ENCODE measurements at places on chromosomes 7 and 10.

DNA sequence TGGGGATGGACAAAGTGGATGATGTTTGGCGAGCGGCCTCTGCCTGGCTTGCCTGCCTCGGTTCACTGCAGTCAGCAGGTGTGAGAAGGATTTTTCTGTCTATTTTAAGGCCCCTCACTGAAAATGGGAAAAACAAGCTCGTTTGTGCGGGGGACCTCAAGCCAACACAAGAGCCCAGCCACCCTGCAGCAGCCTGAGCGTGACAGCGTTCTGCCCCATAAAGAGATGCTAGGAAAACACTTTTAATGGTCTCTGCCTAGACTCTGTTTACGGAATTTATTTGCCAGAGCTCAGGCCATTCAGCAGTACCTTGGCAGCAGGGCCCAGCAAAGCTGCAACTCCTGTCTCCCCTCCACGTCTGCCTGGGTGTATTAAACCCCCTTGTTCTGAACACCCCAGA lies 131.7 kb downstream of the GRK5 start:
- DNase-seq, result no peak

GRCh38 chr7:158819571-158820203 lies 9.6 kb downstream of the ESYT2 start:
- no peak for DNase-seq

GRCh38 chr10:132058111-132058745 lies 7.5 kb upstream of the JAKMIP3 start:
- DNase-seq, result no peak

- no peak for DNase-seq
Observed at GRCh38 chr7:70678621-70679251, 453.2 kb upstream of the GALNT17 start.

GRCh38 chr7:122256046-122256445 lies 48.5 kb downstream of the FEZF1 start:
- no peak for DNase-seq

DNA sequence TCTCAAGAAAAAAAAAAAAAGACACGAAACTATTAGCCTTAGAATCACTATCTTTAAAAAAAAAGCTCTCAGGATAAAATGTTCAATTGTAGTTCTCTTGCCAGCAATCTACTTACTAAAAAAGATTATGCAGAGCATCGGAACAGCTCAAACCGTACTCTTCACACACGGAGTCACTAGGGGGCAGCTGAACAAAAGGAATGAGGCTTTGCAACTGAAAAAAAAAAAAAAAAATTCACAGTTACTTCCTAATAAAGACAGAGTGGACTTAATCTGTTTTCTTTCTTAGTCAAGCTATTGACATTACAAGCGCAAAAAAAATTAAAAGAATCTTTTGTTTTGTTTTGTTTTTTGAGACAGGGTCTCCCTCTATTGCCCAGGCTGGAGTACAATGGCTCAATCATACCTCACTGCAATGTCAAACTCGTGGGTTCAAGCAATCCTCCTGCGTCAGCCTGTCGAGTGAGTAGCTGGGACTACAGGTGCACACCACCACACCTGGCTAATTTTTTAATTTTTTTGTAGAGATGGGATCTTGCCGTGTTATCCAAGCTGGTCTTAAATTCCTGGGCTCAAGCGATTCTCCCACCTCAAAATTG lies 11.5 kb downstream of the PMS2 start:
- DNase-seq, result peak; percentile 21

DNA sequence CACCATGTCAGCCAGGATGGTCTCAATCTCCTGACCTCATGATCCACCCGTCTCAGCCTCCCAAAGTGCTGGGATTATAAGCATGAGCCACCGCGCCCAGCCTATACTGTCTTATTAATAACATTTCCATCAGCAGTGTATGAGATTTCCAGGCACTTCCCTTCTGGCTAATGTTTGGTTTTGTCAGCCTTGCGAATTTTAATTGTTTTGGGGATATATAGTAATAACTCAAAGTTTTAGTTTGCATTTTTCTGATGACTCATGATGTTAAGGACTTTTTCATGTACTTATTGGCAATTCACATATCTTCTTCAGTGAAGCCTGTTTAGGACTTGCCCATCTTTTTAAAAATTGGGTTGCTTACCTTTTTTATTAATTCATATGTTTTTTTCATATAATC lies 76.0 kb downstream of the TMEM270 start:
- no peak for DNase-seq

GRCh38 chr7:37701769-37702168 lies 18.2 kb downstream of the GPR141 start:
- DNase-seq, result no peak

- DNase-seq, result no peak
Observed at GRCh38 chr10:130742941-130743675, 568.4 kb downstream of the TCERG1L start.

GRCh38 chr7:73810998-73811360 lies 19.8 kb upstream of the CLDN4 start:
- no peak for DNase-seq

- no peak for DNase-seq
Observed at GRCh38 chr7:141045842-141046620, 27.8 kb upstream of the TMEM178B start.

DNA sequence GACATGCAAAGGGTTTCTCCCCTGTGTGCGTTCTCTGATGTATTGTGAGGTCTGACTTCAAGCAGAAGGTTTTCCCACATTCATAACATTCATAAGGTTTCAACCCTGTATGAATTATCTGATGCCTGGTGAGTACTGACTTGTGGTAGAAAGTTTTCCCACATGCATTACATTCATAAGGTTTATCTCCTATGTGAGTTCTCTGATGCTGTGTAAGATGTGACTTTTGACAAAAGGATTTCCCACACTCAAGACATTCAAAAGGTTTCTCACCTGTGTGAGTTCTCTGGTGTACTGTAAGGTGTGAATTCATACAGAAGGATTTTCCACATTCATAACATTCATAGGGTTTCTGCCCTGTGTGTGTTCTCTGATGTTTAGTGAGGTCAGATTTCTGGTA lies 45.1 kb downstream of the ZNF33B start:
- DNase-seq, result no peak

- DNase-seq, result no peak
Observed at GRCh38 chr7:155192961-155193640, 104.6 kb upstream of the INSIG1 start.

DNA sequence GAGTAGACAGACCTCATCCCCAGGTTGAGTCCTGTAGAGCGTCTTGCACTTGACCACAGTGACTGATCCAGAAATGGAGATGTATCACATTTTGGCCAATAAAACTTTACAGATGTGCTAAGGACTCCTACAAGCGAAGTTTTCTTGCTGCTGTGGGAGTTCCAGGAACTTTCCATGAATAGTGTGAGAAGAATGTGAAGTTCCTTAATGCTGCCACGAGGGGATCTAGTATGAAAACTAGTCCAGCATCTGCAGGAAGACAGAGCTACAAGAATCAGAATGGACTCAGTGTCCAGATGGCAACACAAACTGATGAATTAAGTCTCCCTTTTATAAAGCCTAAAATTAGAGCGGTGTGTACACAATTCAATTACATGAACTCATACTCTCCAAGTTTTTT lies 14.8 kb upstream of the LSM8 start:
- DNase-seq, result no peak

DNA sequence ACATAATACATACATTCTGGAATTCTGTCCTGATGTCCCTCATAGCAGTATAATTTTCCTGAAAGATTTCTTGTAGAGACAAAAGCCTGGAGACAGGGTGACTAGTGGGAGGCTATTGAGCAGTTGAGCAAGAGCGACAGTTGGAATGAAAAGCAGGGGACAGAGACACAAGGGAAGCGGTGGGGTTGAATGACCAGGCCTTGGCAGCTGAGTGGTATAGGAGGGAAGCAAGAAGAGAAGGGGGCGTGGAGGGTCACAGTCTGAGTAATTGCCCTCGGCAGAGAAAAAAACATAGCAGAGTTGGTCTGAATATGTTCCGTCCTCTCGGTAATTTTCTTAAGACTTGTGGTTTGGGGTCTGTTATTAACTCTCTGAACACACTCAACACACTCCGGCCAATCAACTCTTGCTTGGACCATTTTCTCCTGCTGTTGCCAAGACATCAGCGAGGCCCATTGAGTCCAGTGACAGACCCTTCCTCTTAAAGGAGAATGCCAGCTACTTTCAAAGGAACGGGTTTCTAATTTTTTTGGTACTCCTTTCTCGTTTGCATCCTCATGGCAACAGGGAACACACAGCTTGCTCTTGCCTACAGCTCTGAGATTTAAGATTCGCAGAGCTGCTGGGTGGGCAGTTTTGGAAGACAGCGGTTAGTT lies 5.3 kb upstream of the ACTR3B start:
- no peak for DNase-seq

- DNase-seq, result peak; percentile 38
Observed at GRCh38 chr7:29146057-29146706, at the start of gene CPVL. CPVL (minus strand) TSS chr7:29146537; CDS start chr7:29121061, 25,476 bp downstream.

- no peak for DNase-seq
Observed at GRCh38 chr10:110498087-110498981, 627 bp downstream of the DUSP5 start.

GRCh38 chr10:112361951-112362751 lies 11.8 kb upstream of the ACSL5 start:
- no peak for DNase-seq

DNA sequence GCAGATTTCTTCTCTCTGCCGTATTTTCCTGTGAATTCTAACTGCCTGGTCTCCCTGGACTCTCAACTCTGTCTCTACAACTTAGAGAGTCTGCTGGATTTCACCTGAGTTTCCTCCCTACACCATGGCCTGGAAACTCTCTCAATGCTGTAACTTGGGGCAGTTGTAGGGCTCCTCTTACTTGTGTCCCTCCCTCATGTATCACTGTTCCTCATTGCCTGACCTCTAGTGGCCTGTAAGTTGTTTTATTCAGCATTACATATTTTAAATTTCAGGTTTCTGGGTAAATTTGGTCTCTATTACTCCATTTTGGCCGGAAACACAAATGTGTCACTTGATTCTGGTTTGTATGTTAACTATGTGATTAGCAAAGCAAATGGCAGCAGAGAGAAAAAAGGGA lies 70.9 kb downstream of the DYNC1I1 start:
- DNase-seq, result no peak

- DNase-seq, result no peak
Observed at GRCh38 chr10:79146611-79147130, 77.9 kb downstream of the ZMIZ1 start.

GRCh38 chr10:118213436-118213835 lies 128.7 kb downstream of the FAM204A start:
- no peak for DNase-seq

GRCh38 chr7:140304191-140304799 lies 94.0 kb downstream of the SLC37A3 start:
- DNase-seq, result no peak

GRCh38 chr10:62308101-62308500 lies 39.5 kb upstream of the RTKN2 start:
- no peak for DNase-seq

- DNase-seq, result no peak
Observed at GRCh38 chr10:63593576-63593975, 72.4 kb downstream of the REEP3 start.

- no peak for DNase-seq
Observed at GRCh38 chr7:74253331-74253730, 868 bp downstream of the RFC2 start.

DNA sequence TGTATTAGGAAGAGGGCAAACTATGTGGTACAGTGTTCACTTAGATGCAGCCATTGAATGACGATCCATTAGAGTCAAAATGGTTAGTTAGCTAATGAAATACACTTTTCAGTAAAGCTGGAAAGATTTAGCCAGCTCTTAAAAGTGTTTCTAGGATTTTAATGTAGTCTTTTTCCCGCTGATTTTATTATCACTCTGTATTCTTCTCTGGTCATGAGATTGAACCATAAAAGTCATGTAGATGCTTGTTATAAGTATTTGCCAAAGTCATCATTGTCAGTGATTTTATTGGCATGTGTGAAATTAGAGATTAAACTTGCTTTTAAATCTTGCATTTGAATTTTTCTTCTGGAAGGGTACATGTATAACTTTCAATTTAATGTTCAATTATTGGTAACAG lies 93.8 kb downstream of the ADK start:
- no peak for DNase-seq

- peak; percentile 20 for DNase-seq
Observed at GRCh38 chr7:28410628-28411531, 1.4 kb upstream of the CREB5 start.

GRCh38 chr7:36736899-36737211 lies 12.6 kb upstream of the AOAH start:
- no peak for DNase-seq

DNA sequence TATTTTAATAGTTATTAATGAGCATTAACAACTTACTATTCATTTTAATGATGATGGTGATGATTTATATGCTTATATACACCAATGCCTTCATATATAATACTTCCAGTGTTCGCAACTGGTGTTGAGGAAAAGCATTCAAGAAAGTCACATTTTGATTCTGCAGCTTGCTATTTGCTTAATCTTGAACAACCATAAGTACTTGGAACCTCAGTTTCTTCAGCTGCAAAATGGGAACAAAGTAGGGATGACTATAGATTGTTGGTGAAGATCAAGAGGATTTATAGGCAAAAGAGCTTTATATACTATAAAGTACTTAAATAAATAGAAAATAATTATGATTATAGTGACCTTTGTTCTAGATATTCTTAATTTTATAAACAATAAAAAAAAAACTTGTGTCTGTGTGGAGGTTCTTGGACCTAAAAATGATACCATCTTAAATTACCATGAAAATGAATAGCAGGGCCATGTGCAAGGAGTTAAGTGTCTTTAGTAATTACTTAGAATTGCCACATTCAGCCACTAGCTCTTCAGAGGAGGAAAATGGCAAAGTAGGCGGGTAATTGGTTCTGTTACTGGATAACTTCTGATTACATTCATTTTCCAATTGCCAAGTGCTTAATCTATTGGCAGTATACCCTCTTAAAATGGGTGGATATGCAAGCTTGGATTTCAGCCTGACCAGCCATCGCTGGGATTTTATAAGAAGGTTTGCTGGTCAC lies 4.5 kb downstream of the ARID5B start:
- no peak for DNase-seq

DNA sequence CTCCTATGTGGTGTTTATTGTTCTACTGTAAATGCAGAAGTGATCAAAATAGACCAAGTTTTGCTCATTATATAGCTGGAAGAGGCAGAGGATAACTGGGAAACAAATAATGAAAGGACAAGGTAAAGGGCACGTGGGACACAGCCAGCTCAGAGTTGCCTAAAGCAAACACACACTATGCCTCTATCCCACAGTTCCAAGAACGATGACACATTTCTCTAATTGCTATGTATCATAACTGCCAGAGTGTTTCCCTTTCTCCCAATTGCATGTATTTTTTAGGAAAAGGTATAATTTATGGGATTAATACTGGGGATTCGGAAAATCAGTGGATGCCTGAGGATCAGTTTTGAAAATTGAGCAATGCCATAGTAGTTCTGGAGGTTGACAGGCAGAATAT lies 49.0 kb downstream of the CCDC71L start:
- no peak for DNase-seq

GRCh38 chr7:116736927-116737715 lies 65.1 kb downstream of the MET start:
- DNase-seq, result no peak

- no peak for DNase-seq
Observed at GRCh38 chr7:151078233-151079040, 2.2 kb downstream of the FASTK start.

GRCh38 chr10:24740714-24741113 lies 17.0 kb upstream of the ARHGAP21 start:
- DNase-seq, result no peak
